Psoas muscle (tissue), 8 donors: ENCODE measurements at places on chromosomes 16 and 17.

DNA sequence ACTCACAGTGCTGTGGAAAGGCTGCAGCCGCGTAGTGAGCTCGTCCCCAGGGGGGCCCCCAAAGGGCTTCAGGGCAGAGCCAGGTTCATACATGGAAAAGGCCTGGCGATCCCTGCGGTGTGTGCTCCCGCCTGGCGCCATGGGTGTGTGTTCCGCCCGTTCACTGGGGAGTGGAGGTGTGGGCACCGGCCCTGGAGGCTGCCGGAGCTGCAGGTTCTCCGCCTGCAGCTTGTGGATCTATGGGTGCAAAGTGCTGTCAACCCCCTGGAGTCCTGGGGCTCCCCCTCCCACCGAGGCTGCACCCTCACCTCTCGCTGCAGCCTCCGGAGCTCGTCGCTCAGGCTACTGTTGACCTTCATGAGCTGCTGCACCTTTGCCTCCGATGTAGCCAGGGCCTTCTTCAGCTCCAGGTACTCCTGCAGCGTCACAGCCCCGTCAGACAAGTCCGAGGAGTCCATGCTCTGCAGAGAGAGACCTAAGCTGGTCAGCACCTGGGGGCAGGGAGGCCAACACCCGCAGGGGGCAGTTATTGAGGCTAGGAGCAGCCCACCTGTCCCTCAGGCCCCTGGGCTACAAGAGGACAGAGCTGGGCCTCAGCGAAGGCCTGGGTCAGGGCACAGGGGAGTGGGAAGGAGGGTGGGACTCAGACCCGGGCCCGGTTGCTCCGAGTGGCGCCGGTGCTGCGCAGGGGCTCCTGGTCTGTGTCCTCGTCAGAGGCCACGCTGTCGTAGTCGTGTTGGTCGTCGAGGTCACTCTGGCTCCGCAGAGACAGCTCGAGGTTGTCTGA is 7.9 kb downstream of the TP53I13 start:
- peaks cover 16% of the 10 kb centered on the region for H3K4me1 ChIP-seq
- DNase-seq, result no peak
- no peak overlapping the region for H3K27ac ChIP-seq
- no peaks in the 10 kb centered on the region for H3K27me3 ChIP-seq
- no peak overlapping the region for H3K4me3 ChIP-seq

DNA sequence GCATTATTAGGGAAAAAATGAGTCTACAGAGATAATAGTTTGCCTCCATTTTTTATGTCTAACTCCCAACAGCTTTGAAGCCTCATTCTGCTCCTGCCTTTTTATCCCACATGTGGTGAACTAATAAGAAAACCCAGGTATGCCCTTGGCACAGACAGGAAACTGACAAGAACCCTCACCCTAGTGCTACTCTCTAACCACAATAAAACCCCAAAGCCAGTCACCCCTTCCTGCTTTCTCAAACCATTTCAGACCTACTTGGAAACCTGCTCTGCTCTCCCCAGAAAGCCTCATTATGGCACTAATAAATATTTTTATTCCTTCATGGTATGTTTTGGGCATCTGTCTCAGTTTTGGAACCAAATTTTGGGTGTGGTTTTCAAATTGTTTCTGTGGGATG is 3.9 kb upstream of the MARVELD3 start:
- H3K27ac ChIP-seq, result no peak overlapping the region
- H3K4me1 ChIP-seq, result no peaks in the 10 kb centered on the region

DNA sequence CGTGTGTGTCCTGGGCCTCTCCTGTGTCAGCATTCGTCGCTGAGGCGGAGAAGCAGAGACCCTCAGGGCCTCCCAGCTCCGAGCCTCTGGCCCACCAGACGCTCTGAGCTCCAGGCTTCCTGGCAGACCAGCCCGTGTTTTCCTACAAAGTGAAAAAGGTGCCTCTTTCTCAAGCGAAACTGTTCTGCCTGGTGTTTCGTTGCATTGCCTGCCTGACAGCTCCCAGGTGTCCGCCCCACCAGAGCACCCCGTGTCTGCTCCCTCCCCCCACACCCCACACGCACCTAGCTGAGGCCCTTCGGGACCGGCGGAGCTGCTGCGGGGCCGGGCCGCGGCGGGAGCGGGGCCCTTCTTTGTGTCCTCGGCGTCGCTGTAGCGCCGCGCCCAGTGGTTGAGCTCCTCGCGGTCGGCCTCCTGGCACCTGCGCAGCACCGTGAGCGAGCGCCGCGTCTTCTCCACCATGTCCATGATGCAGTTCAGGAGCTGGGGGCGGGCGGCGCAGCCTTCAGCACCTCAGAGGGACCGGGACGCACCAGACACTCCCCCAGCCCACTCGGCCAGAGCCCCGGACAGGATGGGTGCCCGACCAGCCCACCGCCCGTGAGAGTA is 14.7 kb upstream of the PABPN1L start:
- H3K36me3 ChIP-seq, result no peaks in the 10 kb centered on the region
- no peak overlapping the region for H3K4me3 ChIP-seq
- H3K4me1 ChIP-seq, result peaks cover 33% of the 10 kb centered on the region
- no peak overlapping the region for H3K27ac ChIP-seq
- DNase-seq, result no peak

DNA sequence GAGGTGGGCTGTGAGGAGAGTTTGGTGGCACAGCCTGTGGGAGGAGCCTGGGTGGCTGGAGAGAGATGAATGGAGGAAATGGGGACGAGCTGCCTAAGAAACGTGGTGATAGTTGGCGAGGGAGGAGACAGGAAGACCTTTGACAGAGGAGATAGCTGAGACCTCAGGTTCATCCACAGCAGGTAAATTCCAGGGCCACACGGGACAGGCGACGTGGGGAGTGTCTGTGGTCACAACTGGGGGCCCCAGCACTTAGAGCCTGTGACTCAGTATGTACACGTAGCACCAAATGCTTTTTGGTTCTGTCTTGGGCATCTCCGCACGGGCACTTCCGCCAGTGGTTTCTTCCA is 7.7 kb downstream of the MINK1 start:
- DNase-seq, result no peak
- peaks cover 23% of the 10 kb centered on the region for H3K4me1 ChIP-seq
- H3K27me3 ChIP-seq, result no peaks in the 10 kb centered on the region
- H3K27ac ChIP-seq, result no peak overlapping the region

- H3K4me1 ChIP-seq, result no peaks in the 10 kb centered on the region
- no peak for DNase-seq
- no peaks in the 10 kb centered on the region for H3K27me3 ChIP-seq
- H3K36me3 ChIP-seq, result no peaks in the 10 kb centered on the region
- H3K4me3 ChIP-seq, result no peak overlapping the region
Measured at GRCh38 chr16:13093661-13094060, 192.3 kb downstream of the SHISA9 start.

GRCh38 chr17:61338000-61338798 is 61.4 kb upstream of the TBX2 start:
- H3K27me3 ChIP-seq, result no peaks in the 10 kb centered on the region
- no peak overlapping the region for H3K27ac ChIP-seq
- no peak overlapping the region for H3K4me3 ChIP-seq
- no peaks in the 10 kb centered on the region for H3K4me1 ChIP-seq
- DNase-seq, result no peak

DNA sequence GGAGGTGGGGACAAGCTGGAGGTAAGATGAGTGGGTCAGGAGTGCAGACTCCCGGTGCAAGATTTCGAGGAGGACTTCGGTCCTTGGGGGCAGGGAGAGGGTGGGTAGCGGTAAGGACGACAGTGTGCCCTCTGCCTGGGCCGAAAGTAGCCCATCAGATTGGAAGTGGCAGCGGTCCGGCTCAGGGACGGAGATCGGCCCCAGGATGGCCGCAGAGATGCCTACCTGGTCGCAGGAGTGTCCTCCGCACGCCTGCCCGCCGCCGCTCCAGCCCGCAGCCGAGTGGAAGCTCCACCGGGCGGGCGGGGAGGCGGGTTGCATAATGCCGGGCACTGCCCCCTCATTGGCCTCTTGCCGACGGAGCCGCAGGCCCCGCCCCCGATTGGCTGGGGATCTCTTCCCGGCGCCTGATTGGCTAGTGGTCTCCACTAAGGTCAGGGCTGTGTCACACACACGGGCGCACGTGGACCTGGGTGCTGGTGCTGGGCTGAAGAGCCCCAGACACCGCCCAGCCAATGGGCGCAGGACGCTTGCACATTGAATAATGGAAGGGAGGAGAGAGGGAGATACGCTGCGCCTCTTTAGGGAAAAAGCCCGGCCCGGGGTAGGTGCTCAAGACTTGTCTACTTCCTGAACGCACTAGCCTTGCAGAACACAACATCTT is at the start of gene PER1:
PER1 (minus strand) TSS at position 293 of the 664 bp plus-strand sequence. CDS start 1,698 bp downstream, outside the sequence.
- H3K4me3 ChIP-seq, result peak within 1 kb of the TSS; percentile 97
- DNase-seq, result peak; percentile 99
- H3K36me3 ChIP-seq, result peaks cover 43% of the 10 kb centered on the region
- peaks cover 44% of the 10 kb centered on the region for H3K4me1 ChIP-seq
- peak within 1 kb of the TSS; percentile 100 for H3K27ac ChIP-seq
- H3K27me3 ChIP-seq, result no peaks in the 10 kb centered on the region

DNA sequence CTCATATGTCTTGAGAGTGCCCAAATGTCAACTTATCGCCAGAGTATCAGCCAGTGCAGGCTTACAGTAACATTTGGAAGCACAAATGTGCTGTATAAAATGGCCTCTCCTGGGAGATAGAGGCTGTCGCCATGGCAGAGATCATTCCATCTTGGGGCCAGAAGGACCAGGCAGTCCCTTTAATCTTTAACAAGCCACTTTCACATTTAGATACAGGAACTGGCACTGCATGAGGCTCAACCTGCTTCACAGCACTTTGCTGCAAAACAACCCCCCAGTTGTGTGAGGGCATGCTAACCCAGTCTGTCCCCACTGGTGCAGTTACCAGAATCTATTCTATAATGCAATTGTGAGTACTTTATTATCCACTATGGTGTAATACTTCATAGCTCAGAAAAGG is 4.7 kb upstream of the RFFL start:
- no peak overlapping the region for H3K4me3 ChIP-seq
- H3K4me1 ChIP-seq, result peaks cover 13% of the 10 kb centered on the region
- H3K27me3 ChIP-seq, result no peaks in the 10 kb centered on the region
- DNase-seq, result no peak

DNA sequence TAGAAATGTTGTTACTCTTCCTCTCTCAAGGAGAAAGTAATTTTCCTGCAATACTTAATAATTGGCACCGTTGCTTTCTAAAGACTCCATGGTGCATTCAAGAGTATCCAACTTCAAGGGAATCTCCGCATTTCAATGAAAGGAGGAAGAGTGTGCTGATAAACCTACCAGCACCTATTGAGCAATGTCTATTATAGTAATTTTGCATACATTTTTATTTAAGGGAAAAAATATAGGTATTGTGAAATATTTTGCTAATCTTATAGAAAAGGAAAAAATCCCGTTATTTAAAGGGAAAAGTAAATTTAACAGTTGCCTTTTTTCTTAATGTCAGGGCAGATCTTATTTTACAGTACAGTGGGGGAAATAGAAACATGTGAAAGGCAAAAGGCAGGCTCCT is 1.1 kb upstream of the TMEM106A start:
- H3K4me3 ChIP-seq, result no peak overlapping the region
- no peaks in the 10 kb centered on the region for H3K27me3 ChIP-seq
- H3K4me1 ChIP-seq, result no peaks in the 10 kb centered on the region
- H3K36me3 ChIP-seq, result peaks cover 3% of the 10 kb centered on the region
- no peak overlapping the region for H3K27ac ChIP-seq

- no peaks in the 10 kb centered on the region for H3K27me3 ChIP-seq
- no peak overlapping the region for H3K4me3 ChIP-seq
- no peak overlapping the region for H3K27ac ChIP-seq
- no peaks in the 10 kb centered on the region for H3K36me3 ChIP-seq
Measured at GRCh38 chr16:83996481-83997252, 28.6 kb downstream of the NECAB2 start.

- H3K4me3 ChIP-seq, result no peak overlapping the region
- DNase-seq, result no peak
- H3K27me3 ChIP-seq, result no peaks in the 10 kb centered on the region
- no peaks in the 10 kb centered on the region for H3K4me1 ChIP-seq
- no peak overlapping the region for H3K27ac ChIP-seq
Measured at GRCh38 chr17:30996486-30996885, 25.6 kb downstream of the RNF135 start.

DNA sequence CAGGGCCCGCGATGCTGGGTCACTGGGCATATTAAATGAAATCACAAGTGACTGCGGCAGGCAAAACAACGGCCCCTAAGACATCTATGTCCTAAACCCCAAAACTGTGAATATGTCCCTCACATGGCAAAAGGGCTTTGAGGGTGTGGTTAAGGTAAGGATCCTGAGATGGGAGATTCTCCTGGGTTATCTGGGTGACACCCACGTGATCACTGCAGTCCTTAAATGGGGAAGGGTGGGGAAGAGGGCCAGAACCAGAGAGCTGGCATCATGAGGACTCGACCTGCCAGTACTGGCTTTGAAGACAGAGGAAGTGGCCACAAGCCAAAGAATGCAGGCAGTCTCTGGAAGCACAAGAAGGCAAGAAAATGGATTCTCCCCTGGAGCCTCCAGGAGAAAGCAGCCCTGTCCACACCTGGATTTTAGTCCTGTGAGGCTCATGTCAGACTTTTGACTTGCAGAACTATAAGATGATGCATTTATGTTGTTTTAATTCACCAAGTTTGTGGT is 12.5 kb downstream of the COTL1 start:
- H3K36me3 ChIP-seq, result no peaks in the 10 kb centered on the region
- no peaks in the 10 kb centered on the region for H3K4me1 ChIP-seq
- peaks cover 17% of the 10 kb centered on the region for H3K27me3 ChIP-seq

- H3K27me3 ChIP-seq, result no peaks in the 10 kb centered on the region
- H3K36me3 ChIP-seq, result peaks cover 28% of the 10 kb centered on the region
- H3K4me3 ChIP-seq, result no peak overlapping the region
- no peak for DNase-seq
Measured at GRCh38 chr16:22353191-22353919, 21.1 kb downstream of the CDR2 start.

GRCh38 chr17:39175695-39176093 is 9.7 kb upstream of the ARL5C start:
- H3K27me3 ChIP-seq, result no peaks in the 10 kb centered on the region
- peaks cover 55% of the 10 kb centered on the region for H3K36me3 ChIP-seq
- peaks cover 37% of the 10 kb centered on the region for H3K4me1 ChIP-seq
- no peak overlapping the region for H3K4me3 ChIP-seq

- peaks cover 19% of the 10 kb centered on the region for H3K4me1 ChIP-seq
- no peak overlapping the region for H3K4me3 ChIP-seq
- no peaks in the 10 kb centered on the region for H3K36me3 ChIP-seq
- DNase-seq, result no peak
- H3K27ac ChIP-seq, result peak overlapping the region; percentile 38
- no peaks in the 10 kb centered on the region for H3K27me3 ChIP-seq
Measured at GRCh38 chr17:55275894-55276804, 11.4 kb downstream of the HLF start.

- H3K4me3 ChIP-seq, result peak overlapping the region; percentile 11
- H3K36me3 ChIP-seq, result no peaks in the 10 kb centered on the region
- no peaks in the 10 kb centered on the region for H3K27me3 ChIP-seq
- H3K4me1 ChIP-seq, result peaks cover 41% of the 10 kb centered on the region
Measured at GRCh38 chr17:76529224-76530094, 8.1 kb downstream of the CYGB start.

- peaks cover 6% of the 10 kb centered on the region for H3K27me3 ChIP-seq
- no peak overlapping the region for H3K4me3 ChIP-seq
- no peak overlapping the region for H3K27ac ChIP-seq
- H3K36me3 ChIP-seq, result no peaks in the 10 kb centered on the region
- no peaks in the 10 kb centered on the region for H3K4me1 ChIP-seq
Measured at GRCh38 chr17:2909175-2909845, 113.1 kb downstream of the RAP1GAP2 start.
